ENCODE measurements at places on chromosomes 7 and 10. TPM values are rescaled to one million over a fixed set of nuclear protein-coding genes. Genes with fewer than 3 reads are reported as not detected.

The FAM237B gene
- total RNA-seq = not detected

The MGAM2 gene
- total RNA-seq = not detected

The SPDYE2 gene
- total RNA-seq = not detected

The POP7 gene
- total RNA-seq = 61.6 TPM

The POMZP3 gene
- total RNA-seq = 5.1 TPM

Data from H4 (cell line).